ENCODE measurements at places on chromosomes 1 and 21.
A peak's percentile ranks its signal among the peaks of the same experiment; 100 is the strongest.

GRCh38 chr1:1033731-1034438 lies 14.0 kb downstream of the AGRN start:
- DNase-seq, result peak; percentile 32

DNA sequence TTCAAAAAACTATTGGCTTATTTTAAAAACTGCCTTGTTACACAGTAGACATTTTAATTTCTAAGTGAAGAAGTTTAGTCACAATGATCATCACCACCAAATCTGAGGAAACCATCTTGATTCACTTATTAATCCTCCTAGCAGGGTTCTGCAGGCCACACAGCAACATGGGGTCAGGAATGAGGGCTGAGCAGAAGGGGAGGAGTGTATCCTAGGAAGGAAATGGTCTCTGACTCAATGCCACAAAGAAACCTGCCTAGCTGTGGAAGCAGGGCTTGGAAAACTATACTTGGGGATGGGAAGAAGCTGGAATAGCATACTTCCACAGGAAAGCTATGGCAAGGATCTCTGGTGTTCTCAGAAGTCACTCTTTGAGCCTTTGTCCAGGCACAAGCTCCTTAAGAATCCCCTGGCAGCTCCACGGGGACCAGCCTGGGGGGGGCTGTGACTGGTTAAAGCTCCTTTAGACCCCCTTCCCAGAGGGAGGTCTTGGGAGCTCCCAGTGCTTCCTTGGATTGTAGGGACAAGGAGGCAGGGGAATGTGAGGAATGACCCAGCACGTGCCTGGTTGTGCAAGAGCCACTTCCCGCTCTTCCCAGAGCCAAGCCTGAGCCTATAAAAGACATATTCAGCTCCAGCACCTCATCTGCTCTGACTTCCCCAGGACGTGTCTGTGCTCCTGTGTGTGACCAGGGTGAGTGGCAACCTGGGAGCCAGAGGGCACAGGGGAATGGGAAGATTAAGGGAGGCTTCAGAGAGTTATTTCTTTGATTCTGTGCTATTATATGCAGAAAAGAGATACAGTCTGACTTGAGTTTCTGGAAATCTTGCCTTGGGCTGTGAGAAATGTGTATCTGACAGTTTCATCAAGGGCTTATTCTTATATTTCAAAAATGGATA lies at the start of gene LCE2A:
Gene LCE2A (plus strand): TSS at position 645 of the 900 bp plus-strand sequence. CDS start 557 bp downstream, outside the sequence.
- no peak for DNase-seq

GRCh38 chr1:156750191-156750672 lies 1.2 kb downstream of the HDGF start:
- DNase-seq, result peak; percentile 73

DNA sequence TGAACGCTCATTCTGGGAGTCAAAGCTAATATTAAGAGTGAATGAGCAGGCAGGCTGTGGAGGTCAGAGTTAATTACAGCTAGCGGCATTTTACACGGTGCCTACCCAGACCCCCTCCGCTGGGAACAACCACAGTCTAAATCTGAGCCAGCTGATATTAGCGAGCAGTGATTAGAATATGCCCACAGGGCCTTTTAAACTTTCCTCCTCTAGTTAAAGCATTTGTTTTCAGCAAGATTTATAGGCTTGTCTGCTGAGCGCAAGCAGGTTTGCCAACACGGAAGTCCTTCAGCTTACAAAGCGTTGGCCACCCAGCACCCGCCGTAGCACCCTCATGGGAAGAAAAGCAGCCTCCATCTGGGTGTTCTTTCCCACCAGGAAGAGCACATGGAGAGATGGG lies 72.1 kb downstream of the LMX1A start:
- DNase-seq, result no peak

GRCh38 chr1:221812088-221812752 lies 70.3 kb upstream of the DUSP10 start:
- no peak for DNase-seq

DNA sequence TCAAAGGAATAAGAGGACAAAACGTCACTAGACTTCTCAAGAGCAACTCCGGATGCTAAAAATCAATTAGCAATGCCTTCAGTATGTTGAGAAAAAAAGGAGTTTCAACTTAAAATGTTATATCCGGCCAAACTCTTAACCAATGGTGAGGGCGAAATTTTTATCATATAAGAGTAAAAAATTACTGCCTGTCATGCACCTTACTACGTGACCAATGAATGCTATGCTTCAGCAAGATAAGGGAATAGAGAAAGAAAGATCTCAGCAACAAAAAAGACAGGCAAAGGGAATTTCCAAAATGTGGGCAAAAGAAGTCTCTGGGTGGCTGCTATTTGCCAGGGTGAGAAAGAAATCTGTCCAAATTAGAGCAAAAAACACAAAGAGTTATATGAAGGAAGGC lies 47.4 kb upstream of the LRRC7 start:
- DNase-seq, result no peak

- no peak for DNase-seq
These were observed 4.6 kb downstream of the CHD1L start for GRCh38 chr1:147246910-147247655.

Measured in activated CD4-positive, alpha-beta memory T cell treated with anti-CD3 and anti-CD28 coated beads for 36 hours (primary cell).